C1 segment of cervical spinal cord (tissue), 14 donors: ENCODE measurements at places on chromosomes 7 and 10.

DNA sequence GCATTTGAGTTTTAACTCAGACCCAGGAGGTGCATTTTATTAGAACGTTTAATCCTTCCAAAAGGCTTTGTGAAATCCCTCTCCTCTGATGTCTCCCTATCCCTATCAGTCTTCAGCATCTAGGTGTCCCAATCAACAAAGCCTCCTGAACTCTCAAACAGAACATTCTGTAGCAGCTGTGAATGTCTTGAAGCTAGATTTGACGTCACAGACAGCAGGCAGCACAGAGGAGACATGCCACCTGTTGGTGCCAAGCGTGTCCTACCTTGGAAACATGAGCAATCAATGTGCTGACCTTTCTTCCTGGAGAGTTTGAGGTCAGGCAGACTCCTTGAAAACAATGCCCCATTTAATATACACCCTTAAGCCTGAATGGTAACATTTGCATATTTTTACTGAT, 125.5 kb downstream of the RNLS start:
- no peak for DNase-seq

DNA sequence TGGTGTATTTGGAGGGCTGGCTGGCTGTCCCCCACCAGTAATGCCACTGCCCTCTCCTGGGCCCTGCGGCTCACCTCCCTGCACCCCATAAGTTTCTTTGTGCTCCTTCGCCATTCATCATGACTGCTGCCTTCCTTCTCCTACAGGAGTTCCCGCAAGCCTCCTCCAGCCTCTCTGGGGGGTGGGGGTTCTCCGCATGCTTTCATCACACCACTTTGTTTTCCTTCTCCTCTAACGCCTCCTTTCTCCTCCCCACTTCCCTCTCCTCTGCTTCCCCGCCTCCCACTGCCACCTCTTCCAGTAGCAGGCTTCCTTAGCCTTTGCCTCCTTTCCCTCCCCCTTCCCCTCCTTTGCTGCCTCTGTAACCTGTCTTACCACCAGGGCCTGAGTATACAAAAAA, 58.1 kb downstream of the PAX2 start:
- DNase-seq, result no peak

GRCh38 chr7:44396931-44397545, 71.6 kb upstream of the CAMK2B start:
- no peak for DNase-seq

DNA sequence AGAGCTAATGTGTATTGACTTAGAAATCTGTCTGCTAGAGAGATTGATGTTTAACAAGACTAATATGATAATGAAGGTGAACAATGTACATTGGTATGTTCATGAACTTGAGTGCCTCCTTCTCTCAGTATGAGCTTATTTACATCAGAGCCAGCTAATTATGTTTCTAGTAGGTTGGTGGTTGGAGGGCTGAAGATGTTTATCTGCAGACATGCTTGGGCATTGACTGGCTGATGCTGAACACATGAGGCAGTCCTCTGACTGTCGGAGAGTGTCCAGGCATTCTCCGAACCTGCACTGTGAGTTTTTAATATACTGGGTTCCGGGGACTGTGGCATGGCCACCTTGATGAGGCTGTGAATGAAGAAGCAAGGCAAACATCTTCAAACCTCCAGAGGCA, 47.5 kb downstream of the BMPER start:
- DNase-seq, result no peak

- DNase-seq, result no peak
Measured at GRCh38 chr7:112970771-112971170, 115.9 kb downstream of the GPR85 start.

DNA sequence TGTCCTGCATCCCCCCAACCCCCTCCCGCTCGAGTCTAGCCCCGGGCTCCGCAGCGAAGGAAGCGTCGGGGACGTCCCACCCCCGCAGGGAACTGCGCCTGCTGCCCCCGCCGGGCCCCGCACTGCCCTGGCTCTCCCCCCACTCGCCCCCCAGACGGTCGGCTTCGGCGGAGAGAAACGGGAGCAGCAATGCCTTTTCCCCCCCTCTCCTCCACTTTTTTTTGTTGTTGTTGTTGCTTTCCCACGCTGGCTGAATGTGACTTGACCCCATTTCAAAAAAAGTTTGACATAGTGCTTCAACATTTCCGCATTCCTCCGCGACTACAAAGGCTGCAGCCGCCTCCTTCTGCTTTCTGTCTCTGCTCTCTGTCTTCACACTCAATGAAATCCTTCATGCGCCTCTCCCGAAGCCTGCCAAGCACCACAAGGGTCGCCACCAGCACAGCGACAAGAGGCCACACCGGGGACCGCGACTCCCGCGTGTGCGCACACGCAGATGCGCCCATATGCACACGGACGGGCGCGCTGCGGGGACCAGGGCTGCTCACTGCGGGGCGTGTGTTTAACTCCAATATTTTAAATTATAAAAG, 1.0 kb downstream of the CDK6 start:
- DNase-seq, result peak; percentile 14

DNA sequence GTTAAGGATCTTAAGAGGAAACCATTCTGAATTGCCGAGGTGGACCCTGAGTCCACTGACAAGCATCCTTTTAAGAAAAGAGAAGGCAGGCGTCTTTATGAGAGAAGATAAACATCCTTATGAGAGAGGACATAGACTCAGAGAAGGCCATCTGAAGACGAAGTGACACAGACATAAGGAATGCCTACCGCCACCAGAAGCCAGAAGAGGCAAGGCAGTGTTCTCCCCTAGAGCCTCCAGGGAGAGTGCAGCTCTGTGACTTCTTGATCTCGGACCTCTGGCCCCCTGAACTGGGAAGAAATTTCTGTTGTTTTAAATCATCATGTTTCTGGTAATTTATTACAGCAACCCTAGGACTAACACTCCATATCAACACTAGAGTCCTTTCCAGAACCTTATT, 25.2 kb upstream of the ING3 start:
- DNase-seq, result no peak

GRCh38 chr10:120480065-120480600, 23.1 kb downstream of the PLPP4 start:
- DNase-seq, result no peak
